T-helper 2 cell (primary cell): ENCODE measurements at places on chromosomes 4 and X.

DNA sequence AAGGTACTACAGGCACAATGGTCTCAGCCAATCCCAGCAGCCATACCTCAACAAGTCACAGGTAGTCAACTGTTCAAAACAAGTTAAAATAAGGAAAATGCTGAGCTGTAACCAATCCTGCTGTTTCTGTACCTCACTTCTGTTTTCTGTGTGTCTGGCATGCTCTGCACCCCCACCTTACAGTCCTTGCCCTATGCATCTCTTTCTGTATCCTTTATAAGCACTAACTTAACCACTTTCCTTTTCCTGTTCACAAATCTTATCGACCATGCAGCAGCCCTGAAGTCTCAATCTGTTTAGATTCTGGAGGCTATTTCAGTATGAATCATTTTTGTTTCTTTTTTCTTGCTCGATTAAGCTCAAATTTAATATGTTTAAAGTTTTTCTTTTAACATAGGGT is 12.5 kb upstream of the FAM13A start:
- peak; percentile 69 for DNase-seq

GRCh38 chr4:111977419-111977965 is 167.8 kb upstream of the FAM241A start:
- DNase-seq, result no peak

DNA sequence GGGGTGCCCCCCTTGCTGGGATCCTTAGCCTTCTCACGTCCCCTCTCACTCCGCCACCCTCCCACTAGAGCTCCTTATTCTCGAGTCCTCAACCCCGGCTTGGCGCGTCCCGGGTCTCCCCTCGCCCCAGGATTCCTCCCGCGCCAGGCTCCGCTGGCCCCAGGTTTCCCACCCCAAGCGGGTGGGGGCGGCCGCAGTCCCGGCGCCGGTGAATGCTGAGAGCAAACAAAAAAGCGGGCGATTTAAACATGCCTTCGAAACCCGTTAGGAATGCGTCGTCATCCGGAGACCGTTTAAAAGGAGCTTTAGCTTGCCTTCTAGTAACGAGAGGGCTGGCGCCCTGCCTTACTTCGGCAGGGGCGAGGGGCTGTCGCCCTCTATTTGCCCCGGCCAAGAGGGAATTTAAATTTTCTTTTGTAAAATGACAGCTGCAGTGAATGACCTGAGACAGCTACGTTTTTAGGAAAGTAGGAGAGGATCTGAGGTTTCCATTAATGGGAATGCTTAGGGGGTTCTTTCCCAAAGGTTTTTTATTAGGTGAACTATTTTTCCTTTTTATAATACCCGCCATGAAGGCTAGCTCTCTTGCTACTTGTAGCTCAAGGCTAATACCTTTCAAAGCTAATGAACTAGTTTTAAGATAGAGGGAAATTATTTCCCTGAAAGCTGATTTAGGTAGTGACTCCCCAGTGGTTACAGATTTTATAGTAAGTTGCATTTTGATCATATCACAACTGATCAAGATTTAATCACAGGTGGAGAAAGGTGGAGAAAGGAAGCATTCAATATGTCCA is 3.1 kb downstream of the JADE1 start:
- DNase-seq, result no peak

DNA sequence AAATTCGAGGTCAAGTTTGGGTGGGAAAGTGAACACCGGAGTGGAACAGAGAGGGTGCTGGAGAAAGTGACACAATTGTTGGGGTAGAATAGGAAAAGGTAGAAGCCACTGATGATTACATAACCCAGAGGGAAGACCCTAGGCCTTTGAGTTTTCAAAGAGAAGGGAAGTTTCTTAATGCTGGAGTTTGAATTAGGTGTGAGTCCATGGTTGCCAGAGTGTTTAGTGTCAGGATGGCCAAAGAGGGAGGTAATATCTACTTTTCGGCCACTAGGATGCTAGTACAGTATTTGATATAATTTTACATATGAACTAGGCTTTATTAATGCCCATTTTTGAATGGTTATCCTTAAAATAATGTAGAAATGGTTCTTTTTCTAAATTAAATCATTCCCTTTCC is 5.4 kb downstream of the BCORL1 start:
- no peak for DNase-seq

DNA sequence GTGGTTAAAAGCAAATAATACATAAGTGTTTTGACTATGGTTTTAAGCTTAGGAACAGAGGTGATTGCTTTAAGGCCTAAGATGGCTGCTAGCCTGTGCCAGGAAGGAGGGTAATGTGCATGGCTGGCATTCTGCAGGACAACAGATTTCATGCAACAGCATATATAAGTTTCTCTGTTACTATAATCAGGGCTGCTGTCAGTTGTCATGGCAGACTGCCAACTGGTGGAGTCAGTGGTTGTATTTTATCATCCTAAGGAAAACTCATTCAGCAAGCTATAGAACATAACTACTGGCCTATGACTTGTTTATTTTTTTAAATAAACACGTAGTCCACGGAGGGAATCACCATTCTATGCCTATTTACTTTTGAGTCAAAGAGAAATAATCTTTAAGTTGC is 77.7 kb upstream of the DCAF8L1 start:
- DNase-seq, result no peak

- no peak for DNase-seq
Observed at GRCh38 chr4:184400375-184400870, 73.9 kb downstream of the IRF2 start.

DNA sequence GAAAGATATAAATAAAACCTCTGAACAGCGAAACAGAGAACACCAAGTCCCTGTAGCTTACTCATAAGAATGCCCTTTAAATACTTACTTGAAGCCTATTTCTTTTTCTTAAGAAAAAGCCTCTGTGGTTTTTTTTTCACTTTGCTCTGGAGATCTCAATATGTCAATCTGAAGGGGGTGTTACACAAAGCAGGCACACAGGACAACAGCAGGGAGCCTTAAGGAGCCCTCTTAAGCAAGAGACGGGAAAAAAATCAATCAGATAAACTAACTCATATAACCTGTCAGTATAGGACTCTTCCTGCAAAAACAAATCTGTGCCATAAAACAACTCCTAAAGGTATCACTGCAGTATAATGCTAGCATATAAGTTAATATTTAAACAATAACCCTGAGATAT is 611.1 kb upstream of the ATOH1 start:
- DNase-seq, result no peak

DNA sequence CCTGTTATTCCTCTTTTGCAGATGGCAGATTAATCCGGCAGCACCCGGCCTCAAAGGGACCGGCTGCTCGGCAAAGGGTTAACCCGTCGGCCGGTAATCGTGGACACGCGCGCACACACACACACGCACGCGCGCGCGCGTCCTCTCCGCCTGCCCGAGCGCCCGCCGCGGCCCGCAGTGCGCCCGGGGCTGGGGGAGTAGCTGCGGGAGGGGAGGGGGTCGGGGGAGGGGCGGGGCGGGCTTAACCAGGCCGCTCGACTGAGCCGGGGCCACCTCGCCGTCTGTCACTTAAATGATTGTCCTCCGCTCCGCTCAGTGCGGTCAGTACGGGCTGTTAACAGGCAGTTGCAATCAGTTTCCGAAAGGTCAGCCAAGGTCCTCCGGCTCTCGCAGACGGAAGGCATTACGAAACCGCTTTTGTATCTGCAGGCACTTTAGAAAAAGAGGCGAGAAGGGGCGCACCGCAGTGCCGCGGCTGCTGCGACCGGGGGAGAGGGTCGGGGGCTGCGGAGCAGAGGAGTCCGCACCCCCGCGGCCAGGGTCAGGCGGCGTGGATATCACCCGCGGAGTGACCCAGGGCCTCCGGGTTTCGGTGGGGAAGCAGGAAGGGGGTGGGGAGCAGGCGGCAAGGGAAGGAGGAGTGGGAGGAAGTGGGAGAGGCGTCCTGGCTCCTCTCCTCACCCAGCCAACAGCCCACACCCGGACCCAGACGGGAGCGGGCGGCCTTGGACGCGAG is 57.3 kb upstream of the BCOR start:
- DNase-seq, result peak; percentile 44

- DNase-seq, result no peak
Observed at GRCh38 chr4:75056277-75056676, 123.4 kb downstream of the PARM1 start.

- no peak for DNase-seq
Observed at GRCh38 chr4:53688186-53688790, 97.0 kb upstream of the LNX1 start.

GRCh38 chr4:85823295-85823694 is 348.3 kb downstream of the ARHGAP24 start:
- no peak for DNase-seq

GRCh38 chr4:163256680-163257343 is 75.6 kb downstream of the NPY1R start:
- DNase-seq, result no peak

DNA sequence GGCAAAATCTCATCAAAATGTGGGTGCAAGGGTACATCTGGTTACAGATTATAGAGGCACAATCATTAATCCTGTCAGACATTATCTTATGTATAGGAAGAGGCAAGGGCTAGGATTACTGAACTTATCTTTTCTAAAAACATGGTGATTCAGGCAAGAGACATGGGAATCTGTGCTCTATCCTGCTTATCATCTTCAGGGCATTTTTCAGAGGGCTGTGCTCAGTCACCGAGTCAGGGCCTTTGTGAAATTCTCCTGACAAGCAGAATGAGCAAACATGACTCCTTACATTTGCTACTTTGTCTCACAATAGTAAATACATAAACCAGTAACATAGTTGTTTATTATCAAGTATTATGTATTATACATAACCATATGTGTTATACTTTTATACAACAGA is 84.2 kb upstream of the KCTD8 start:
- no peak for DNase-seq

DNA sequence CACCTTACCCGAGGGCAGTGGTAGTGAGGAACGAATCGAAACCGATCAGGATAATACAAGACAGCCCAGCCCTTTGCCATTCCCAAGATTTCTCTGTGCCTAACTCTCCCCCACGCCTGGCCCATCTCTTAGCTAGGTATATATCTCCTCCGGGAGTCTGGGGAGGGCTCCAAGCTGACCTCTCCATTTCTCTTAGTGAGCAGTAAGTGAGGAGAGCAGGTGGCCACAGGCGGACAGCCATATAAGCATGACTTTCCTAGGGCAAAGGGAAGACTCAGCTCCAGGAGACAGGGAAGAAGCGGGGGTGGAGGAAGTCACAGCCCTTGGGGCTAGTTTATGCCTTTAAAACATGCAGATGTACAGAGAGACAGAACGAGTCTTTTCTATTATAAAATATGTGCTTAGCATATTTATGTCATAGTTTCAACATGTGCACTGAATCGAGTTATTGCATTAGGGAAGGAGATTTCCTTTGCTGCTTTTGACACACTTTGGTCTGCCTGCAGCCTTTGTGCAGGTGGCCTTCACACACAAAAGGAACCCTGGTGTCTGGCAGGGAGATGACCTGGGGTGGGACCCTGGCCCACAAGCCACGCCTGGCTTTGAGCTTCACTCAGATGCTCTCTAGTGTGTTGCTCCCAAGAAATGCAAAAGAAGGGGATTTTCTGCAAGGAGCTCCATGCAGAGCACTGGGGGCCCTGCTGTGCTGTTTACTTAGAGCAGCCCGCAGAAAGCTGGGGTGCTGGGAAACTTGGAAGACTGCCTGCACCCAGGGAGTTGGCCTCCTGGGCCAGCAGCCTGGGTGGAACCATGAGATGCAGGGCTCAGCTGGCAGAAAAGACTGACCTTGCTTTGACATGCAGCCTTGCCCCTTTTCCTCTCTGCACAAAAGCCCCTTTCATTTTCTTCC is 613.3 kb downstream of the BCOR start:
- no peak for DNase-seq

GRCh38 chr4:118035309-118035708 is 1.0 kb downstream of the NDST3 start:
- DNase-seq, result no peak

DNA sequence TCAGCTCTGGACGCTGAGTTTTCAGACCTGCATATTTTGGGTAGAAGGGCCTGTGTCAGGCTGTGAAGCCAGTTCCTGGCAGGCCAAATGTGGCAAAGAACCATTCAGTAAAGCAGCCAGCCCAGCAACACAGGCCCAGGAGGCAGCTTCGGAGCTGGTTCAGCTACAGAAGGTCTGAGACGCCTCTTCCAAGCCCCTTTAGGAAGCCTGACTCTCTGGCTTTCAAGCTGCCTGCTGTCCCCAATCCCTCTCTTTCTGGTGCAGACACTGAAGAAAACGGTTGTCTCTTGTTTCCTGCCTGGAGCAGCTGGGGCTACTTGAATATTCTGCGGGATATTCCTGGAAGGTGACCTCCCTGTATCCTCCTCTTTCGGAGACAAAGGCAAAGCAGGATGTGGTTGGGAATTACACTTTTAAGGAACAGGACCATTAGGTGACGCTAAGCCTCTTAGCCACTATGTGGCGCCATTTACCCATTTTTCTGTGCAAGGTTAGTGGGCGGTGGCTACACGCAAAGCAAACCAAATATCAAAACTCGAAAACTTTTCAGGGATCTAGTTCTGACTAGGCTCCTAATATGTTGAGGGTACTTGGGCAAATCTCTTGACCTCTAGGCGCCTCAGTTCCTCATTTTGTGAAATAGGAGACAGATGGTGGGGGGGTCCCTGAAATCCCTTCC is 47.2 kb upstream of the LAS1L start:
- peak; percentile 45 for DNase-seq

DNA sequence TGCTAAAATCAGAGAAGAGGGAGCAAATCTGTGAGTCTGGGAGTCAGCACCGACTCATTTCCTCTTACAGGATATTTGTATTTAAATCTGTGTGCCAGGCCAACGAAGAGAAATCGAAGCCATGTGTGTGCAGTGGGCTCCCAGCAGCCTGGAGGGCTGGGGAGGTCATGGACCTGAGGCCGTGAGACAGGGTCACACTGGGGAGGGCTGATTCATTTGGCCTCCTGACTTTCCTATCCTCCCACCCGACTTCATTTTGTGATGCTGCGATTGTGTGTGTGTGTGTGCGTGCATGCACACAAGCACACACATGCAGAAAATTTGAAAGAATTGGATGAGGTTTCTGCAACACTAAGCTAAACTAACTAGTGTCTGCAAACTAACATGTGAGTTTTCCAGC is 48.7 kb upstream of the STX18 start:
- no peak for DNase-seq

DNA sequence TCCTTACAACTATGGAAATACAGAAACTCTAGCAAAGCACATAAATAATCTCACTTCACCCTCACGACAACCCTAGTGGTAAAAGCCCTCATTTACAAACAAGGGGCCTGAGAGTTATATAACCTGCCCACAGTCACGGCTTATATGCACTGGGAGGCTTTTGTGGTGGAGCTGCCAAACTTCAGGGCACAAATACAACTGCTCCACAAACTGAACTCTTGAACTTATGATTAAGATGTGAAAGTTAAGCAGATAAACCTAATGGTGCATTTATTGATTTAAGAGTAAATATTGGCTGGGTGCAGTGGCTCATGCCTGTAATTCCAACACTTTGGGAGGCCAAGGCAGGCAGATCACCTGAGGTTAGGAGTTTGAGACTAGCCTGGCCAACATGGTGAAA is 19.0 kb downstream of the SLC2A9 start:
- no peak for DNase-seq

DNA sequence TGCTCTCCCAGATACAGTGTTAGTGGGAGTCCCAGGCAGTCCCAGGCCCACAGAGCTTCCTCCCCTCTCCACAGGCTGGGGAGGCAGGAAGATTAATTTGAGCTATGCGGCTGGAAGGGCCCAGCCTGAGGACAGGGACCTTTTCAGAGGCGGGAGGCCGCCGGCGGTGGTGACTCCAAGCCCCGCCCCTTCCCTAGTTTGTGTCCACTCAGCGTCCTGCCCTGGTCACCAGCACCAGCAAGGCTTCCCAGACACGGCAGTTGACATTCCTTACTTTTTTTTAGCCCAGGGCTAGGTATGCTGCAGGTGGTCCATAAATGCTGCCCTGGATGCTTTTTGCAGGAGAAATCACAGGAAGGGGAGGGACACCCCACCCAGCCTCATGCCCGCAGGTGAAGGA is 67.7 kb upstream of the LRPAP1 start:
- DNase-seq, result no peak

- no peak for DNase-seq
Observed at GRCh38 chr4:120096508-120097297, 30.1 kb upstream of the MAD2L1 start.
